ENCODE measurements at places on chromosomes 7 and 10. TPM values are rescaled to one million over a fixed set of nuclear protein-coding genes. Genes with fewer than 3 reads are reported as not detected.

DNA sequence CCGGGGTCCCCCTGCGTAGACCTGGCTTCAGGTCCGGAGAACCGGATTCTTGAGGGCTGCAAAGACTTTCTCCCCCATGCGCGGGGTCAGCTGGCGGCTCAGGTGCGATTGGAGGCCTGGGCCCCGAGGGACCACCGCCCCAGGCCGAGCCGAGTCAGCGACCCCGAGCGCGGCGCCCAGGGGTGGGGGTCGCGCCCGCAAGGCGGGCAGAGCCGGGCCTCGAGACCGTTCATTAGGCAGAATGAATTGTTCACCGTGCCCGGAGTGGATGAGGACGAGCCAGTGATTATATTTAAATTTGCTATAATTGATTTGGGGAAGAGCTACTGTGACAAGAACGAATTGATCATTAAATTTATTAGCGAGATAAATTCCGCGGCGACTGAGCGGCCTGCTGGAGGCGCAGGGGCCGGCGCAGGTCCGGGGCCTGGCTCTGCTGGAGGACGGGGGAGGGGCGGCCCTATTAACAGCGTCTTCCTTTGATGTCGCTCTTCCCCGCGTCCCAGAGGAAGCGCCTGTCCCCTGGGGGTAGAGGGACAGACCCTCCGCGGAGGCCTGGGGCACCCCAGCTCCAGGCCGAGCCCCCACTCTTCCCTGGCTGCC lies 7.5 kb downstream of the MNX1 start:
- H3K27ac ChIP-seq, result no peak overlapping the region
- peak; percentile 71 for DNase-seq
- H3K27me3 ChIP-seq, result peaks cover 90% of the 10 kb centered on the region
- no peaks in the 10 kb centered on the region for H3K36me3 ChIP-seq

LDB3 gene
- 0.18 TPM for total RNA-seq

DNA sequence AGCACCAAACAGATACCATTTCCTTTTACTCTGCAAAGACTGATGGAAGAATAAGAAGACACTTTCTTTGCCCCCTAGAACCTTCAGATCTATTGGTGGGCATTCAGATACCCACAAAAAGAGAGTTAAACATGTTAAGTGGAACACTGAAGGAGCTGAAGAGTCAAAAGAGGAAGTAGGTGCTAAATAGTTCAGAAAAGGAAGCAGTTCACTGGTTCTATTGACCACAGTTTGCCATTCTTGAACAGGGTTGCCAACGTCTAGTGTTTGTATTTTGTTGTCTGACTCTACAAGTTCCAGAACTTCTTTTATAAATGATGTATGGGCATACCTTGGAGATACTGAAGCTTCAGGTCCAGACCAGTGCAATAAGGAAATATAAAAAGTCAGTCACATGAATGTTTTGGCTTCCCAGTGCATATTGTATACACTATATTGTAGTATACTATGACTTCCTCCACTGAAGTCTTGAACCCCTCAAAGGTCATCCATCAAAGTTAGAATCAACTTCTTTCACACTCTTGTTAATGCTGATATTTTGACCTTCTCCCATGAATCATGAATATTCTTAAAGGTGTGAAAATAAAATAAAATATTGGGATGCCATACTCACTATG lies 47.5 kb upstream of the AGR3 start:
- H3K4me1 ChIP-seq, result no peaks in the 10 kb centered on the region
- H3K27ac ChIP-seq, result no peak overlapping the region
- no peak overlapping the region for H3K4me3 ChIP-seq
- H3K27me3 ChIP-seq, result no peaks in the 10 kb centered on the region
- DNase-seq, result no peak

DNA sequence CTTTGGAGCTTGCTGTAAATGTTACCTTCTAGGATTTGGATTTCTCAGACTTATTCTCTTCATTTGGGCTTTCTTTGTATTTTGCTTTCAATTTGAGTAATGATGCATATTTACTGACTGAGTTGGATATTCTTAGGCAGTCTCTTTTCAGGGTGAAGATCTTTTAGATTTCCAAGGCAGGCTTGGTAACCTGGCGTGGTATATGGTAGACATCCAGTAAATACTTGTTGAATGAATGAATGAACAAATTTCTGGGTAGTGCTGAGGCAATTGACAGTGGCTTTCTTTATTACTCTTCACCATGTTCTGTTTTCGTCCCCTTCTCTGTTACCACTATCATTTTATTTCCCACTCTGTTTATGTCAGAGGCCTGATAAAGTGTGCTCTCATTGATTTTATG lies 27.1 kb downstream of the BBS9 start:
- H3K27ac ChIP-seq, result no peak overlapping the region
- H3K27me3 ChIP-seq, result no peaks in the 10 kb centered on the region
- H3K4me1 ChIP-seq, result no peaks in the 10 kb centered on the region
- no peak for DNase-seq

STN1 gene
- 10.8 TPM for total RNA-seq

CACNA2D1 gene
- 36.2 TPM for total RNA-seq
